C1 segment of cervical spinal cord (tissue), 14 donors: ENCODE measurements at places on chromosomes 3 and 15.

DNA sequence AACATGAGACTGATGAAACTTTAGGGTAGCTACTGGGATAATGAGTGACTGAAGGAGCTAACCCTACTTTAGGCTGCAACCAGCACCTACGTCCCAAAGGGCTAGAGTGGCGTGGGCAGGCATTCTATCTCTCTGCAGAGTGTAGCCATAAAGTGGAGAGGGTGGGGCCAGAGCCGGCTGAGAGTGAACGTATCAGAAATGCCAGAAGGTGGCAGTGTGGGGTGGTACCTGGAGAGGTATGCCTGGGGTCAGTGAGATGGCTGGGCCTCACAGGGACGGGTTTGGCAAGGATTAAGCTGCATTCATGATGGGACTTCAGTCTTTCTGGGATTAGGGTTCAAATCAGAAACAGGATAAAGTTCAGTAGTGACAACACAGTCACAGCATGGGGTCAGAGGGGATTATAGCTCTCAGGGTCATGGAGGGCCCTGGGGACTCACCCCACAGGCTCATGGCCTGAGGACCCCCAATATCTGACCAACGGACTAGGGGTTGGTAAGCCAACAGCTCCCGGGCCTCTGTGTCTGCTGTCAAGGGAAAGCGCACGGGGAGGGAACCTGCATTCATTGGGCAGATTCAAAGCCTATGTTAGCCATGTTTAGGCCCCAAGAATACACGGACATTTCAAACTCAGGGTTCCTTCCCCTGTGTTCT, 86.5 kb upstream of the FOXB1 start:
- no peak for DNase-seq

- peak; percentile 55 for DNase-seq
Observed at GRCh38 chr3:150232992-150233451, 175.1 kb upstream of the TSC22D2 start.

DNA sequence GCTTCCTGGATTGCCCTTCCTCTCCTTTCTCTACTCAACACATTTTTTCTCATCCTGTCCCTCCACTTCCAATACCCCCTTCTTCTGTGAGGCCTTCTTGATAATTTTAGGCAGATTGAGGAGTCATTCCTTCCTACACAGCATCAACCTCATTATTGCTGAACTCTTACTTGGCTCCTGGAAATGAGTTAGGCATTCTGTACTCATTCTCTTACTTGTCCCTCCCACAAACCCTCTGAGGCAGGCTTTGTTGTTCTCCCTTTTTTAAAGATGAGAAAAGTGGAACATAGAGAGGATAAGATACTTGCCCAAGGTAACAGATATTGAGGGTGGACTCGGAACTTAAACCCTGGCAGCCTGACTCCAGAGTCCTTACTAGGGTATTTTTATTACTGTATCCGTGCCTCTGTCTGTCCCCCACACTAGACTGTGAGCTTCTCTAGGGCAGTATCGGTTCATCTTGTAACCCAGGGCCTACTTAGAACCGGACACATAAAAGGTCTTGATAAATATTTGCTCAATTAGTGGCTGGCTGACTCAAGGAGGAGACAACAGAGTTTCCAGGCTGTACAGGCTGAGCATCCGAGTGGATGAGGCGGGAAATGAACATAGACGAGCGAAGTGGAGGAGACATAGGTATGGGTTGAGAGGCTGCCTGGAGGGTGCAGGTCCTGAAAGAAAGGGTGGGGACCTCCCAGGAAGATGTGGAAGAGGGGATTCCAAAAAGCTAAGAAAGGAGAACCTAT, 148.7 kb upstream of the ATP2B2 start:
- no peak for DNase-seq

DNA sequence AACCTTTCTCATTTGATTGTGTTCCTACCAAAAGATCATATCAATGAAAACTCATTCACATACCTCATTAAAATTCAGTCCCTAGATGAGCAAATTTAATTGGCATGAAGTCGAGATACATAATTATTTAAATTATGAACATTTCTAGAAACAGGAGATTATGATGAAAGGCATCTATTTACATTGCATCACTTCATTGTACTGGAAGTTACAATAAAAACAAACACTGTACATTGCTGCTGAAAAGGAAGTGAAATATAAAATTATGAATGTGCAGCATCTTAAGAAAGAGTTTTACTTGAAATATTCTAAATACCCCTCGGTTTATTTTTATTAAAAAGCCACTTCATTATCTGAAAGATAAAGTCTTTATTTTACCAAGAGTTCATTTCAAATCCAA, 163.4 kb upstream of the ZNF385D start:
- no peak for DNase-seq

DNA sequence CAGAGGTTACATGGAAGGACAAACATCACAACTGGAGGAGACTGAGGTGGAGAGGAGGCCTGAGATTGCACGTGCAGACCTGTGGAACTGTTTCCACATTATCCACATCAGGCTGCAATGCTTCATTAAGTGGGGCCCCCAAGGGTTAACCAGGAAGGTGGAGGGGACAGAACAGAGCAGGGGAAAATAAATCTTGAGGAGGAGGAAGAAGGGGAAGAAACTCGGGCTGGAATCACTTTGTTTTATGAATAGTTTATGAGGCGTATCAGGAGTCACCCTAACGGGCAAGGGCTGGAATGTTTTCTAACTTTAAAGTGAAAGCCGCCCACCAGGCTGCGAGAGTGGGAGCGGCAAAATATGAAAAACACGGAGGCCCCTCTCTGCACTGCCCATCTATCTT, 154.9 kb downstream of the WNT5A start:
- no peak for DNase-seq

GRCh38 chr3:125358923-125359322, 16.2 kb downstream of the ZNF148 start:
- no peak for DNase-seq

- no peak for DNase-seq
Observed at GRCh38 chr3:47865192-47865591, 62.3 kb downstream of the DHX30 start.

DNA sequence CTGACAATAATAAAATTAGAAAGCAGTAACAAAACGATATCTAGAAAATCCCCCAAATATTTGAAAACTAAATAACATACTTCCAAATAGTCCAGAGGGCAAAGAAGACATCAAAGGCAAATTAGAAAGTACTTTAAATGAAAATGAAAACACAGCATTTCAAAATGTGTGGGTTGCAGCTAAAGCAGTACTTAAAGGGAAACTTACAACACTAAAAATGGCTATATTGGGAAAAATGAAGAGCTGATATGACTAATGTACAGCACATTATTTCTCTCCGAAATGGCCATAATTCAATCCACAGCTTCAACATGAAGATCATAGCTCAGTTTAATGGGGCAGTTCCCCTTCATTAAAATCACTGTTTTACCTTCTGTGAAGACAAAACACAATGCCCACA, 71.9 kb downstream of the FBXL22 start:
- DNase-seq = no peak

- no peak for DNase-seq
Observed at GRCh38 chr15:99536422-99537040, 29.3 kb upstream of the MEF2A start.

DNA sequence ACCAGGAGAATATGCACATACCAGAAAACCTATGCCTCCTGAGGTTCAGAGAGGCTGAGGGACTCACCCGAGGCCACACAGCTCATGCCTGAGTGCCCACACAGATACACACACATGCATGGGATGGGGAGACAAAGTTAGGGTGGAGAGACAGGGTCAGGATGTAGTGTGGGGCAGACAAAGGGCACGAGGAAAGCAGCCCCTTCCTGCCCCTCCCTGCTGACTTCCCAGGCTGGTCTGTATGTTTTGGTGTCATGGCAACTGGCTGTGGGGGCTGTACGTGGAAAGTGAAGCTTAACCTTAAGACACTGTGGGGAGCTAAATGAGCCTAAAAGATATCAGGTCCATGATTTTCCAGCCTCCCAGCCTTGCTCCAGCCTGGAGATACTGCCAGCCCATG, 57.8 kb downstream of the EPHB3 start:
- DNase-seq = no peak

- no peak for DNase-seq
Observed at GRCh38 chr3:51679777-51680176, 8.7 kb downstream of the TEX264 start.

DNA sequence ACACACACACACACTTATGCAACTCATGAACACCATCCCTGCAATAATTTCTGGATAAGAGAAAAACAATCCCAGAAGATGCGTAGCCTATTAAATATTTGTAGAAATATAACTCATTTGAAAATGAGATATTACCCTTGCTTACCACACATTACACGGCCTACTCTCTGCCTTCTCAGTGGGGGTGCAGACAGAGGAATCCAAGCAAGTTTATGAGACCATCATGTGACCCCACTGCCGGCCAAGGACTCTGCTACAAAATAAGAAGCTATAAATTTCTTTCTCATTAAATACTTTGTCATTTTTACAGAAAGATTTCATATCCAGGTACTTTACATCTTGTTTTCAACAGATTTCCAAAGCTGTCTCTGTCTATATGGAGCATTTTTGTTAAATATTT, 286.3 kb downstream of the ZNF385D start:
- DNase-seq = no peak

GRCh38 chr3:73143401-73143800, 81.9 kb downstream of the EBLN2 start:
- no peak for DNase-seq

GRCh38 chr15:89662893-89663626, 7.8 kb upstream of the KIF7 start:
- DNase-seq = no peak

GRCh38 chr3:184783319-184783718, 28.6 kb upstream of the VPS8 start:
- DNase-seq = no peak

DNA sequence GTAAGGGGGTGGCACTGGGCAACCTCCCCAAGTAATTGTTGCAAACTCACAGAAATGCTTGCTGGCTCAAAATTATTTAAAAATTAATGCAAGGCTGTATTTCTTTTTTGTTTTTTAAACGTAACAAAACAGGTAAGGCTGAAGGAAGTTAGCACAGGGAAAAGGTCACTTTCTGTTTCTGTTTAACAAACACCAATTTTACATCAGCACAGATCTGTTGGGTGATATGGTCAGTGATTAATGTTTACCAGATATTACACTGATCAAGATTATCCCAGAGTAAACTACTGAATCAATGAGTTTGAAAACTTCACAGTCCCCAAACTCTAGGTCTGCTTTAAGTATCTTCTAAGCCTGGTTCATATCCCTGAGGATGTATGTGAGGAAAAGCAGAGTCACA, 558.0 kb downstream of the FOXP1 start:
- no peak for DNase-seq

DNA sequence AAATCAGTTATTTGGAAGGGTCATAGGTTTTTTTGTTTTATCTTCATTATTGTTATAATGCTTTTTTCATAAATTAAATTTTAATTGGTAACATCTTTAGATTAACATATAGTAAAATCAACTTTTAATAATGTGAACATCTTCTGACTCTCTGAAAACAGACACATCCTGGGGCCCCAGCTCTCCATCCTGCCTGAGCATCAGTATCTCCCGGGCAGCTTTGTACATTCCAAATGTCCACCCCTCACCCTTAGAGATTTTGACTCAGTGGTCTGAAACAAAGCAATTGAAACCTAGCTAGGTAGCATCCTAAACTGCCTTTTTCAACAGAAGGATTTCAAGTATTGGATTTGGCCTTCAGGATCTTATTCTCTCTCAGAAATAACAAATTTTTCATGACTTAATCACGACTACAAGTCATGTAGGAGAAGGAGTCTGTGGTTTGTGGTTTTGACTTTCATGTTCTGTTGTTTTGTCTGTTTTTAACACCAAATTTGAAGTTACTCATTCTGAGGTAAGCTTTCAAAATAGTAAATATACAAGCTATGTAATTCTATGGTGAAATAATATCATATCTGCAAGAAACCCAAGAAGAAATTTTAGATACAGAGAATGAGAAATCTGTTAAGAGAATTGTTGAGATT, 147.3 kb upstream of the UBE2E2 start:
- DNase-seq = no peak

DNA sequence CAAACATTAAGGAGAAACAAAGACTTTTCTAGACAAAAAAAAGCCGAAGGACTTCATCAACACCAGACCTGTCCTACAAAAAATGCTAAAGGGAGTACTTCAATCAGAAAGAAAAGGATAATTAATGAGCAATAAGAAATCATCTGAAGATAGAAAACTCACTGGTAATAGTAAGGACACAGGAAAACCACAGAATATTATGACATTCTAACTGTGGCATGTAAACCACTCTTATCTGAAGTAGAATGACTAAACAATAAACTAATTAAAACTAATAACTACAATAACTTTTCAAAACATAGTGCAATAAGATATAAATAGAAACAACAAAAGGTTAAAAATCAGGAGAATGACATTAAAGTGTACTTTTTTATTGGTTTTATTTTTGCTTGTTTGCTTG, 584.5 kb upstream of the CCDC54 start:
- no peak for DNase-seq
